ENCODE measurements at places on chromosomes 2 and 18.
A peak's percentile ranks its signal among the peaks of the same experiment; 100 is the strongest.

- DNase-seq: no peak
Measured at GRCh38 chr2:159411460-159411859, 125.0 kb upstream of the WDSUB1 start.

- DNase-seq: no peak
Measured at GRCh38 chr2:241357531-241357930, 1.4 kb downstream of the FARP2 start.

DNA sequence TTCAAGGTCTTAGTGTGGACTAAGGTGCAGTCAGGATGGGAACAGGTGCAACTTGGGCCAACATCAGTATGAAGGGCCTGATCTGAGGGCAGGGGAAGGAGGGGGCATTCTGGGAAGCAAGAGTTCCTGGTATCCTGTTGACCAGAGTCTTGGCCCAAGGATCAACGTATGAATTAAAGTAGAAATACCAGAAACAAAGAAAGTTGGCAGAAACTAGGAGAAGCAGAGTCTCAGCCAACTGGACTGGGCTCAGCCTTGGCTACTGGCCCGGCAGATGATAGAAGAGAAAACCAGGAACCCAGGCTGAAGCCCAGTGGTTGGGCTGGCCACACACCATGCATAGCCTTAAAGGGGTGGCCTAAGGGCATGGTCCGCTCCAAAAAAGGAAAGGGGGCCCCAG lies 2.3 kb downstream of the CETN1 start:
- DNase-seq: no peak

- DNase-seq: no peak
Measured at GRCh38 chr2:137183206-137183898, 418.0 kb downstream of the THSD7B start.

DNA sequence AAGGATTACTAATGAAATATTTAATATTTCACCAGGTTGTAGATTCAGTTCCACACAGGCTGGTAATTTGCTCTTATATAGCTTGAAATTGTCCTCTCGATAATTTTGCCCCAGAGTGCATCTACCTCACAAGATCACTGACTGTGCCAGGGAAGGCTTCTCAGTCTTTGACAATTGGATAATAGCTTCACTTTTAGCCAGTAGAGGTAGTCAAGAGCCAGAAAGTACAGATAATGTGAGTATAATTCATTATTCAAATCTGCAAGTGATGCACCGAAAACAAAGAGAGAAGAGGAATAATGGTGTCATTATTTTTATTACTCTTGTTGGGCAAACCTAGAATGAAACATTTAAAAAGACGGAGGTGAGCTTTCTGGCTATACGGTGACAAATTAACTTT lies 292.8 kb downstream of the EN1 start:
- no peak for DNase-seq

- DNase-seq: no peak
Measured at GRCh38 chr18:21702602-21703001, 2.0 kb downstream of the ABHD3 start.

DNA sequence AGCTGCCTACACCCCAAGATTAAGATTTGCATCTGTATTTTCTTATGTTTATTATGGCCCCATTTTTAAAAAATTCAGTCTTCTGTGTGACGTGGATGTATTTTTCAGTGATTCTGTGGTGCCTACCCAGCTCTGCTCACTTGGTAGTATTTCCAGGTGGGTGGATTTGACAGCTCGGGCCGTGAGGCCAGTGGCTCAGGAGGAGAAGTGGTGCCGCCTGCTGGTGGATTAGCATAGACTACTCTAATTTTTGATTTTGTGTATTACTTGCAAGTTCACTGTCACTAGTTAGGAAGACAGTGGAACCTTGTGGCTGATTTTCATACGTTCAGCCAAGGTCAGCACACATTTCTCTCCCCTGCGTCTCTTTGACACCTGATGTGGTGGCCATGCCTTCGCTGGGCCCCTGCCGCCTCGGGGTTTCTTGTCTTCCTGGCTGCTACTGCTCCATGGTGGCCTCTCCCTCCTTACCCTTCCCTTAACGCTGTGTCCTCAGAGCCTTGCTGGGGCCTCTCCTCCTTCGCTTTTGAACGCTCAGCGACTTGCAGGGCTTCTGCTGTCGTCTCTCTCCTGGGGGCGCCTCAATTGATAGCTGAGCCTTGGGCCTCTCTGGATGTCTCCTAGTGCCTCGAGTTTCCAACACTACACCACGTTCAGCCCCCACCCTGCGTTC lies 89.4 kb downstream of the DGKD start:
- DNase-seq: peak; percentile 46

DNA sequence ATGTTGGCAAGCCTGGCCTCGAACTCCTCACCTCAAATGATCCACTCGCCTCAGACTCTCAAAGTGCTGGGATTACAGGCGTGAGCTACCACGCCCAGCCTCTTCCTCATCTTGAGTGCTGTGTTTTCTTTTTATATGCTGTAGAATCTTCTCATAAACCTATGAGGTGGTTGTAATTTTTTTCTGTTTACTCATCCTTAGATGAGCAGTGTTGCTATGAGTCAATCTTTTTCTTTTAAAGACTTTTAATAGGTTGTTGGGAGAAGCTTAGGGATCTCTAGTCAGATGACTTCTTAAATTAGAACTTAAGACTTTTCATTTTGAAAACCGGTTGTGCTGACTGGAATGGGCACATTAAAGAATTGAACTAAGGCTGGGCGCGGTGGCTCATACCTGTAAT lies 8.7 kb upstream of the AAK1 start:
- DNase-seq: no peak

GRCh38 chr2:159266554-159266953 lies 19.9 kb downstream of the WDSUB1 start:
- no peak for DNase-seq

GRCh38 chr18:79949697-79950487 lies 1.6 kb downstream of the SLC66A2 start:
- DNase-seq: no peak

- no peak for DNase-seq
Measured at GRCh38 chr18:71327850-71328249, 1039.0 kb downstream of the SOCS6 start.

GRCh38 chr2:192026825-192027120 lies 168.0 kb downstream of the TMEFF2 start:
- no peak for DNase-seq

DNA sequence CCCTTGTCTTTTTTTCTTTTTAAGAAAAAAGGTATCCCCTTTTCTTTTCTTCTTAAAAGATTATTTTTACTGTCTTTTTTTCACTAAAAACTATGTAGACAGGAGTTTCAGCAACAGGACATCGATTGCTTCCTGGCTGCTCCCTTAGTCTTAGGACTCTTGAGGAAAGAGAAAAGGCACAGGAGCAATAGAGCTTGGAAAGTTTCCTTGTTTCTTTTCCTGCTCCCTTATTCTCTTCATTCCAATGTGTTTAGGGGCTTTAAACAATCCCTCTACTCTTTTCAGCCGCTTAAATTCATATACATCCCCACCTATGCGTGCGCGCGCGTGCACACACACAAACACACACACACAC lies 225.9 kb upstream of the FBXO11 start:
- no peak for DNase-seq

DNA sequence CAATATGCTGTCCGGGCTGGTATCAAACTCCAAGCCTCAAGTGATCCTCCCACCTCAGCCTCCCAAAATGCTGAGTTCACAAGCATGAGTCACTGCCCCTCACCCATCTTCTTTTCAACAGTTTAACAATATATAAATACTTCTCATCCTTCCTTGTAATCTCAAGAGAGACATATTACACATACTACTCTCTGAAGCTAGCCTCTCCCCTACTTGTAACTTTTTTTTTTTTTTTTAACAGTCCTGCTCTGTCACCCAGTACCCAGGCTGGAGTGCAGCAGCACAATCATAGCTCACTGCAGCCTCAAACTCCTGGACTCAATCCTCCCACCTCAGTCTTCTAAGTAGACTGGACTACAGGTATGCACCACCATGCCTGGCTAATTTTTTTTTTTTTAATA lies 5.7 kb downstream of the GFPT1 start:
- DNase-seq: no peak

DNA sequence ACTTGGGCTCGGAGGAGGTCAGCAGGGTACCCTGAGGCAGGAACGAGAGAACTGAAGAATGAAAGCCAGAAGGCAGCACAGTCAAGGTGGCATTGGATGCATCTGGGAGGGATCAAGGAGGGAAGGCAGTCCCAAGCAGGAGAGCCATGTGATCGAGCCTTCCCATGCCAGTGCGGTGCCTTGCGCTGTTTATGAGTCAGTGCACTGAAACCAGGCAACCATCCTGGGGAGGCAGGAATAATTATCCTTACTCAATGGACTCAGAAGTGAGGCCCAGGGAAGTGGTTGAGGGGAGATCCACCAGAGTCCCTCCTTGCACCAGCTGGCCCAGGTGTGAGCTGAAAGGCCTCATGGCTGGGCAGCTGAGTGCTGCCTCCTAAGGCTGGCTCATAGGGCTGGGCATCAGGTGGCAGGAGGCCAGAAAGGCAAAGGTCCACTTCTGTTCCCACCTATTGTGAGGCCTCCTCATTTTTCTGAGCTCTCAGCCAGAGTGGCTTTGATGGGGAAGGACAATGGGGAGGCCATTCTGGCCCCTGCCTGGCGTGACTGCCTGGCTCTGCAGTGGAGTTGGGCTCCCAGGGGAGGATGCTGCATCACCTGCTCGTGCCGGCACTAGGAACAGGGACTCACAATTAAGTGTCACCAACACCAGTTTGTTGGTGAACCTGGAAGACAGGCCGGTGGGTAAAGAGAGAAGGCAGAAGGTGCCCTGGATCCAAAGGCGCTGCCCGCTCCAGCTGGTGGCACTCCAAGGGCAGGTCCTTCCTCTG lies 82.3 kb downstream of the TFCP2L1 start:
- DNase-seq: no peak

GRCh38 chr2:69260666-69261065 lies 126.4 kb downstream of the GFPT1 start:
- no peak for DNase-seq

DNA sequence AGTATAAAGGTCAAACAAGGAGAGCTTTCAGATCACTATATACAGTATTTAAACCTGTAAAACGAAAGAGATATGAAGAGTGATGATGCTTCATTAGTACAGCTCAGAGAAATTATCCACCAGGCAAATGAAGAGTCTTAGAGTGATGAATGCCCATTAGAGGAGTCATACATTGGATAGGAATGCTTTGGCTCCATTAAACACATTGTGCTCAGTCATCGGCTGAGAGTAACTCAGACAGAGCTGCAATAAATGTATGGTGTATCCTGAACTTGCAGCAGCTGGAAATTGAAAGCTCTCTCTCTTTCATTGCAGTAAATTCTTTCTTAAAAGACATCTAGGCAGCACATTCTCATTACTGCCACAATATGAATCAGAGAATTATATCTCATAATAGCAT lies 340.8 kb upstream of the SPHKAP start:
- DNase-seq: no peak
